ENCODE measurements at places on chromosomes 1 and 21.

GRCh38 chr1:154453574-154454352, 48.3 kb upstream of the TDRD10 start:
- DNase-seq = no peak

GRCh38 chr1:31571340-31572295, 4.7 kb upstream of the TINAGL1 start:
- no peak for DNase-seq

- DNase-seq = no peak
Measured at GRCh38 chr1:189150624-189151023, 1327.0 kb downstream of the BRINP3 start.

DNA sequence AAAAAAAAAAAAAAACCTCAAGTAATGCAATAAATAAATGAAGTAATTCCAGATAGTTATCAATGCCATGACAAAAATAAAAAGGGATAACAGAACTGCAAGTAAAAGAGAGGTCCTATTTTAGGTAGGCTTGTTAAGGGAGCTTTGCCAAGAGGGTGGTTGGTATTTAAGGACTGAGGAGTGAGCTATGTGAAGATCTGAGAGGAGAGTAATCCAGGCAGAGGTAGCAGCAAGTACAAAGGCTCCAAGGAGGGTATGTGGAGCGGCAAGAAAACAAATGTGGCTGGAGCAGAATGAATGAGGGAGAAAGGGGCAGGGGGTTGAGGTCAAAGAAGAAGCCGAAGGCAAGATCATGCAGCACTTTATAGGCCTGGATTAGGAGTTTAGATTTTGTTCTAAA, 59.9 kb upstream of the CDC42BPA start:
- no peak for DNase-seq
